ENCODE measurements at places on chromosomes 6 and 20. TPM values are rescaled to one million over a fixed set of nuclear protein-coding genes. Genes with fewer than 3 reads are reported as not detected.
A peak's percentile ranks its signal among the peaks of the same experiment; 100 is the strongest.

GRCh38 chr6:41694815-41695526, 40.4 kb downstream of the TFEB start:
- no peak for DNase-seq

DNA sequence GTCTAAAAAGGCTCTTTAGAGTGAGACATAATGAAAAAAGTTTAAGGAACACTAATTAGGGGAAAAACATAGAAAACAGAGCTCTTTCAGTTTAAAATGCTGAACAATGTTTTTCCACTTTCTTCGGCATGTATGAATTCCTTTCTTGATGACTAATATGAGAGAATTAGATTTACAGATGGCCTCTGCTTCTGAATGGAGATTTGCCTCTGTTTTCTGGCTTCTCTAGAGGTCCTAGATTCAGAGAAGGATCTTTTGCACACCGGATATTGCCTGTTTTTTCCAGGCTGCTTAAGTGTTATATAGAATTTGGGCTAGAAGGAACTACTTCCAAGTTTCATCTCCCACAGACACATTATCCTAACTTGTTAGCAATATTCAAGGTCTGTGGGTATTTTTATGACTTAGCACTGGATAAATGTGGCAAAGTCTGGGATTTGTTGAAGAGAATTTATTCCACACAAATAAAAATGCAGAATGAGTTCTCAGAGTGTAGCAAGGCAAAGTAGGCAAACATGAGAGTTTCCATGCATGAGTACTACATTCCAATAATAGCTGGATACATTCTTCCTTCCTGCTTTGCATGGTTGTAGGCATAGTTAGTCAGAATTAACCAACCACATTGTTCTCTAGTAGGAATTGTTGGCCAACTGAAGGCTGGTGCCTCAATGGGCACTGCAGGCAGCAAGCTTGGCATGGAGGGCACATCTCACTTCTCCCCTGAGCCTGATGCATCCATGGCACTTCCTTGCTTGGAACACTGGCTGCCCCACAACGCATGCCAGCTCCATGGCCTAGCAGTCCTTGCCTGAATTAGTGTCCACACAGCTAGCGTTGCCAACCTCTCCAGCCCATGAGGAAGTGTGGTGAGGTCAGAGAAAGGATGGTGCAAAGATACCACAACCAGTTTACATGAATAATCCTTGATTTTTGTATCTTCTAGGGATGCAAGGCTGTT, 224.2 kb downstream of the CLIC5 start:
- no peak for DNase-seq

SMOC2 gene
- 4.2 TPM for total RNA-seq

MYB gene
- total RNA-seq, result 4.7 TPM

ANKS1A gene
- total RNA-seq, result 28.0 TPM

SLC18B1 gene
- total RNA-seq, result 19.3 TPM

DNA sequence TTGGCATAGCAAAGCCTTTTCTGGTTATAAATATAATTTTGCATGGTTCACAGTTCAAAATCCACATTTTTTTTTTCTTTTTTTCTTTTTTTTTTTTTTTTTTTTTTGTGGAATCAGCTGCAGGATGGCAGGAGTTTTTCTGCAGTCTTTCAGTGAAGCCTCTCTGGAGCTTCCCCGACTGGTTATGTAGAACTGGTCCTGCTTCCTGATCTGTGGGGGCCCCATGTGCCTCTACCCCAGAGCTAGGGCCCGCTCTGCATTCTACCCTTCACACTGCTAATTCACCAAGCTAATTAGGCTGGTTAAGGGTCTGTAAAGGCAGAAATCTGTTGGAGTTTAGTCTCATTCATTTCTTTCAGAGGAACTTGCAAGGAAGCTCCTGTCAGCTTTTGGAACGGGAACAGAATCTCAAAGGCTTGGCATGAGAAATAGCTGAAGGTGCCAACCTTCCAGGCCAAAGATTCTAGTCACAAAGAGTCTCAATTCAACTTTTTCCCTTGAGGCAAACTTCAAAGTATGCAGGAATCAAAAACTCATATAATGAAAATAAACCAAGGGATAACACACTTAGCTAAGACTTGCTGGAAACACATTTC, 45.5 kb downstream of the HMGN3 start:
- DNase-seq, result no peak

PRDM13 gene
- total RNA-seq, result not detected

DNA sequence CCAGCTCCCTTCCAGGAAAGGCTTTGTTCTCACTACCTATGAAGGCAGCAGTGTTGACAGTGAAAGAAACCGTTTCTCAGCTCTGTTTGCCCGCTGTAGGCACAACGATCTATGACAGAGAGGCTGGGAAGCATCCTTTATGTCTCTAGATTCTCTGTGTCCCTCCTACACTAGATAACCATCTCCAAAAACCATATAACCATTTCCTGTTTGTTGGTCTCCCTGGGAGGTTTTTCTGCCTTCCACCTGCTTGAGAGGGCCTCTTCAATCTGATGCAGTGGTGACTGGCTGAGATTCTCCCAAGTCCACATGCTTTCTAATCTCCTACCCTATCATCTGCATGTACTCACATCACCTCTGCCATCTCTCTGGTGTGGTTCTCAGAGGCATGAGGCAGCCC, 32.0 kb upstream of the TMEM217 start:
- DNase-seq, result no peak

- DNase-seq, result no peak
These were observed 49.6 kb downstream of the MOCS1 start for GRCh38 chr6:39884696-39885095.

DNA sequence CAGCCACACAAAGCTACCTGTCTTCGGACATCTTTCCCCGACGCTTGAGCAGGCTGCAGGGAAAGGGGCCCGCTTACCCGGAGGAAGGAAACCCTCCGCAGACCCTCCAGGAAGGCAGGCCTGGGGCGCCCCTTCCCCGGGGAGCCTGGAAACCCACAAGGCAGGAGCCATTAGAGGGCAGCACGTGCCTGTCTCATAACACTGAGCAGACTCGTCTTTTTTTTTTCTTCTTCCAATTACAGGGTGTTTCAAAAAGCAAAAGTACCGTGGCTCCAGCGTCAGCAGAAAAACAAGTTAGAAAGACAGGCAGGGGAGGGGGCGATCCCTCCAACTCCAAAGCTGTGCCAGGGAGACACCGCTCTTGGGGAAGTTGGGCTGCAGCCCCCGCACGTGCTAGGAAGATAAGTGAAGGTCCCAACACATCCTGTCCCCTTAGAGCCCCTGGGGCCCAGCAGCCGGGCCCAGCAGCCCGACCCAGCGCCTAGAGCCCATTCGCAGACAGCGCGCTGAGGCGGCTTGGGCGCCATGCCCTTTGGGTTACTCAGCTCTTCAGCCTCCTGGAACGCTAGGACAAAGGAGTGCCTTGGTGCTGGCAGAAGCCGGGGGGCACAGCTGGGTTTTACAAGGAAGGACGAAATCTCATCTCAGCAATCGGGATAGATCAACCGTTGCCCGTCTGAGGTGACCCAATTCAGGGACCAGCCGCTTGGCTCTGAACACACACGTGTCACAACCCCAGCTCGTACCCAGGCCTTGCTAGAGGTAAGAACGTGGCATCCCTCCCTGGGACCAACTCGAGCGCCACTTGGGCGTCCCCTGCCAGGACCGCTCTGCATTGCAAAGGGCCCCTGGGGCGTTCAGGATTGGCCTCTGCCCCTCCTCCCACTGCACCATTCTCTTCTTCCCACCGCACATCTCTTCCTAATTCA, 136.3 kb downstream of the LY86 start:
- DNase-seq, result peak; percentile 82

DNA sequence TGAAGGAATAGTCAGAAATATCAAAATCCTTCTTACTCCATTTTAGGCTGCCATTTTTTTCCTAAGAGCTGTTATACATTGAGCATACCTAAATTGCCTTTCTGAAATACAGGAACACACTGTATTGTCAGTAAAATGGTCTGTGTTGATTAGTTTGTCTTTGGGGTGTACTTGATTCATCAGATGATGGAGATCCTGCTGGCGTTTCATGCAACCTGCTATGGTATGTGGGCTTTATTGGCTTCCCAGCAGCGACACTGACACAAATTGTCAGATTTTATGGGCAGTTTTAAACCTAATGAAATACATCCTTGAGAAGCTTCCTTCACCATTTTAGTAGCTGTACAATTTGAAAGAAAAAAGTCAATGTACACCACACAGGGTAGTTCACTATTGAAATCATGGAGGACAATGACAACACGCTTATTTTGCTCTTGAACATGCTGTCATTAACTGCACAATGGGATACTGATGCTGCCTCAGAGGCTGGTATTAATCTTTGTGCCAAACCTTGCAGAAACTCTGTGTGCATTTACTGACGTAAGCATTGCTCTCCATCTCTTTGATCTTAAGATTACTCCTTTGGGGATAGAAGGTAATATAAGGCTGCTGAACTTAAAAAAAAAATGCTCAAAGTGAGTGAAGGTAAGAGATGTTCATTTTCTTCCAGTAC, 124.9 kb downstream of the LAMA2 start:
- no peak for DNase-seq

TNNC2 gene
- not detected for total RNA-seq

DNA sequence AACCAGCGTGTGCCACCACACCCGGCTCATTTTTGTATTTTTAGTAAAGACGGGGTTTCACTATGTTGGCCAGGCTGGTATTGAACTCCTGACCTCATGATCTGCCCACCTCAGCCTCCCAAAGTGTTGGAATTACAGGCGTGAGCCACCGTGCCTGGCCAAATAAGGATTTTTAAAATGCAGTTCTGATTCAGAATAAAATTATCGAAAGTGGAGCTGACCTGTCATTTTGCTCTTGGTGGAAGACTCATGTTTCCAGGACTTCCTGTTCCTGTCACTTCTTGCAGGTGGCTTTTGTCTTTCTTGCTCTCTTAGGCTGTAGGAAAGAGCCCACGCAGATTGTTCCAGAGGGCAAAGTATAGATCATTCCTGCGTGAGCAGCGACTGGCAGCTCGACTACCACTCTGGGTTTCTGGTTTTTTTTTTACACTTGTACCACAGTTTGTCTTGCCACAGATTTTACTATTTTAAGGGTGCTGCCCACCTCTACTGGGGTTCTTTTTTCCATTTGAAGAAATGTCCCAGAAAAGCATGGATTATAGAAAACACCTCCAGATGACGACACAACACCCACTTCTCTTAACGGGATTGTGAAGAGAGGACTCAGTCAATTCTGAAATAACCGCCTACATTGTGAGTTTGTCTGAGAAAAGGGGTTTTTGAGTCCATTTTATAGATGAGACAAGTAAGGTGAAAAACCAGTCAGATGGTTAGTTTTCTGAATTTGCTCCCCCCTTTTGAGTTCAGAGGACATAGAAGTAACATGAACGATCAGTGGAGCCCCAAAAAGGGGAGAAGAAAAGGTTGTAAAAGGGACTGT, 7.5 kb downstream of the JARID2 start:
- no peak for DNase-seq

ARFGEF3 gene
- total RNA-seq, result 24.0 TPM

CCDC170 gene
- total RNA-seq, result 1.9 TPM

- DNase-seq, result no peak
These were observed 105.0 kb upstream of the BEND6 start for GRCh38 chr6:56849896-56850295.

- no peak for DNase-seq
These were observed 93.3 kb downstream of the CDH22 start for GRCh38 chr20:46214824-46215488.

GRCh38 chr20:11473983-11474382, 443.7 kb upstream of the BTBD3 start:
- DNase-seq, result no peak

DNA sequence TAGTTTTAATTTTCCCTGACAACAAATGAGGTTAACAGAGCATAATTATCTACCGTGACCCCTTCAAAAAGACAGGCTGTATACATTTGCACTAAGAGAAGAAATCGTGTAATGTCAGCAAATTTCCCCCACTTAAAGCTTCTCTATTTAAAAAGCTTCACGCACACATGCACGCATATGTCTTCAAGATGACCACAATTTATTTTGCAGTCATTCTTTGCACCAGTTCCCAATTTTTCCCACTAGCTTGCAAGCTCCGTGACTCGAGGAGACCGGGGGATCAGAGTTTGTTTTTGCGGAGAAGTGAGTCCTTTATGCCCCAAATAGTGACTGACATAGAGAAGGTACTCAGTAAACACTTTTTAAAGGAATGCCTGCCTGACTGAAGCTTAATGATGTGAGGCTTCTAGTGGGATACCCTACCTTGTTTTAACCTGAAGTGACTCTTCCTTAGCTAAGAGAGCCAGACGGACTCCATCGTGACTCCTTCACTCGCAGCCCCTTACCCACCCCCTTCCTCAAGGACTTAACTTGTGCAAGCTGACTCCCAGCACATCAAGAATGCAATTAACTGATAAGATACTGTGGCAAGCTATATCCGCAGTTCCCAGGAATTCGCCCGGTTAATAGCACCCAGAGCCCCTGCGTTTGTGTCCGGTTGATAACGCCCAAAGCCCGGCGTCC, 9.3 kb upstream of the NQO2 start:
- no peak for DNase-seq

TMX4 gene
- total RNA-seq, result 40.9 TPM

SMLR1 gene
- total RNA-seq, result 0.53 TPM

TINAG gene
- not detected for total RNA-seq

GRCh38 chr6:36067374-36068011, 39.9 kb downstream of the MAPK14 start:
- no peak for DNase-seq

DNA sequence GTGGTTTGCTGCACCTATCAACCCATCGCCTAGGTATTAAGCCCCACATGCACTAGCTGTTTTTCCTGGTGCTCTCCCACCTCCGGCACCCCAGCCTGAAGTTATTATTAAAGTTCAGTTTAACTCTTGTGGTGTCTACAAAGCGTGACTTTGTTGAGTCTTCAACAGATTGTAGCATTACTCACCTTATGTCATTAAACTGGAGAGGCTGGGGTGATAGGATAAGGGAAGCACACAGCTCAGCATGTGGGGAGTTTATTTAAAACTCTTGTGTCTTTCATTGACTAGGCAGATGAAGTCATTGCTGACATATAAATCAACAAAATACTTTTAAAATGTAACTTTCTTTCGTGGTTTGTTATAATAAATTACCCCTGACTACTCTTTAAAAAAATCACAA, 84.7 kb upstream of the GCM1 start:
- no peak for DNase-seq

DNA sequence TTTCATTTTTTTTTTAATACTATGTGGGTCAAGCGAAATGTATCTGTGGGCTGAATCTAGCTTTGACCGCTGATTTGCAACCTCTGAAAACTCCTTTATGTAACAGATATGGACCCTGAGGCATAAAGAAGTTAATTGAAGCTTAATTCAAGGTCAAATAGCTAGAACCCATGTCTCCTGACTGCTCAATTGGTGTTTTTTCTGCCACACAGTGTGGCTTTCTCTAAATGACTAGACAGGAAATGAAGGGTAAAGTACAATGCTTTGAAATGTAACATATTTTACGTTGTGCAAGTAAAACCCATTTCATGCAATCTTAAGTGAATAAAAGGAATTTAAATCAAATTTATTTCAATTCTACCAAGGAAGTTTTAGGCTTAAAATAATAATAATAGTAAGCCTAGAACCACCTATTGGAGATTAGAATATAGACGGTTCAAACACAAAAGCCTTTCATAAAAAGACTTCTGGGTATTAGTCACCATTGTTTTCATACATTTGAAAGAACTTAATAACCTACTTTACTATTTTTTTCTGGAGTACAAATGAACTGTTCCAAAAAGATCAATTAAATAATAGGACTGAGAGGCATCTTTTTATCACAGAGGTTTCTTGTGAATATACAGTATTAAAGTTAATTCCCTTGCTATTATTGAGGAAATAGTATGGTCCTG, 279.8 kb downstream of the EPHA7 start:
- no peak for DNase-seq
